ENCODE measurements at places on chromosomes 3 and 15. TPM values are rescaled to one million over a fixed set of nuclear protein-coding genes. Genes with fewer than 3 reads are reported as not detected.

The ROPN1 gene
- polyA plus RNA-seq = 0.29 TPM

The BFSP2 gene
- not detected for polyA plus RNA-seq

The ROBO1 gene
- polyA plus RNA-seq = 61.6 TPM

The AAGAB gene
- 49.1 TPM for polyA plus RNA-seq

The AMOTL2 gene
- 78.9 TPM for polyA plus RNA-seq

The MCTP2 gene
- polyA plus RNA-seq = 17.8 TPM

The NANOGP8 gene
- 0.15 TPM for polyA plus RNA-seq

The ZNF860 gene
- polyA plus RNA-seq = 0.63 TPM

The SERPINI1 gene
- 0.88 TPM for polyA plus RNA-seq

The TMEM212 gene
- not detected for polyA plus RNA-seq

The C3orf49 gene
- polyA plus RNA-seq = not detected

The LRRN1 gene
- not detected for polyA plus RNA-seq

The MCF2L2 gene
- not detected for polyA plus RNA-seq

The OSTN gene
- polyA plus RNA-seq = not detected

The C3orf22 gene
- polyA plus RNA-seq = not detected

The CTXN2 gene
- polyA plus RNA-seq = not detected

The RBPMS2 gene
- 1.3 TPM for polyA plus RNA-seq

The USP50 gene
- polyA plus RNA-seq = not detected

The THRB gene
- 0.02 TPM for polyA plus RNA-seq

The MAGI1 gene
- 14.2 TPM for polyA plus RNA-seq

The LINGO1 gene
- not detected for polyA plus RNA-seq

The HIGD2B gene
- not detected for polyA plus RNA-seq

The RBMS3 gene
- polyA plus RNA-seq = 33.4 TPM

Data from AG04450 (cell line).